ENCODE measurements at places on chromosomes 2 and 18. TPM values are rescaled to one million over a fixed set of nuclear protein-coding genes. Genes with fewer than 3 reads are reported as not detected.

CHRNG gene
- total RNA-seq: not detected

OR6B3 gene
- not detected for total RNA-seq

FEV gene
- total RNA-seq: not detected

KIAA2012 gene
- under 0.01 TPM for total RNA-seq

TM4SF20 gene
- not detected for total RNA-seq

NTSR2 gene
- under 0.01 TPM for total RNA-seq

GRB14 gene
- total RNA-seq: 0.26 TPM

KCTD18 gene
- total RNA-seq: 29.4 TPM

SRD5A2 gene
- not detected for total RNA-seq

GRCh38 chr2:128037649-128038048, 9.8 kb upstream of the SAP130 start:
- no peak overlapping the region for H3K4me3 ChIP-seq
- no peaks in the 10 kb centered on the region for H3K36me3 ChIP-seq
- H3K4me1 ChIP-seq: no peaks in the 10 kb centered on the region
- H3K27ac ChIP-seq: no peak overlapping the region

DNA sequence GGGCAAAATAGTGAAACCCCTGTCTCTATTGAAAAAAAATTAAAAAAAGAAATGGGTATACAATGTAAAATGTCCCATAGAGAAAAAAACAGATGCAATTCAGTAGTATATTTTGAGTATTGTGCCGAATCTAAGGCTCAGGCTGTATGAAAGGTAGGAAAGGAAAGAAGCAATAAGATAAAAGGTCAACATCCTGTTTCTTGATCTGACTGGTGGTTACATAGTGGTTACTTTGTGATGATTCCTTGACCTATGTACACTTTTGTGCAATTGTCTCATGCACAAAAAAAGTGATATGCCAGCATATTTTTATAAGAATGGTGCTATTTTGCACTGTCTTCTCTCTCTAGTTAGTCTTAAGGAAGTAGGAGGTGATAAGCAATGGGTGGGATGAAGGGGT, 1333.7 kb upstream of the TMEFF2 start:
- H3K36me3 ChIP-seq: no peaks in the 10 kb centered on the region
- no peaks in the 10 kb centered on the region for H3K27me3 ChIP-seq
- no peak for DNase-seq
- H3K4me3 ChIP-seq: no peak overlapping the region
- H3K27ac ChIP-seq: no peak overlapping the region
- H3K4me1 ChIP-seq: no peaks in the 10 kb centered on the region

- H3K36me3 ChIP-seq: no peaks in the 10 kb centered on the region
- H3K27me3 ChIP-seq: no peaks in the 10 kb centered on the region
- no peak overlapping the region for H3K4me3 ChIP-seq
- no peak overlapping the region for H3K27ac ChIP-seq
- no peaks in the 10 kb centered on the region for H3K4me1 ChIP-seq
These were observed 3031.0 kb upstream of the TEKT4 start for GRCh38 chr2:91839904-91840868.

DNA sequence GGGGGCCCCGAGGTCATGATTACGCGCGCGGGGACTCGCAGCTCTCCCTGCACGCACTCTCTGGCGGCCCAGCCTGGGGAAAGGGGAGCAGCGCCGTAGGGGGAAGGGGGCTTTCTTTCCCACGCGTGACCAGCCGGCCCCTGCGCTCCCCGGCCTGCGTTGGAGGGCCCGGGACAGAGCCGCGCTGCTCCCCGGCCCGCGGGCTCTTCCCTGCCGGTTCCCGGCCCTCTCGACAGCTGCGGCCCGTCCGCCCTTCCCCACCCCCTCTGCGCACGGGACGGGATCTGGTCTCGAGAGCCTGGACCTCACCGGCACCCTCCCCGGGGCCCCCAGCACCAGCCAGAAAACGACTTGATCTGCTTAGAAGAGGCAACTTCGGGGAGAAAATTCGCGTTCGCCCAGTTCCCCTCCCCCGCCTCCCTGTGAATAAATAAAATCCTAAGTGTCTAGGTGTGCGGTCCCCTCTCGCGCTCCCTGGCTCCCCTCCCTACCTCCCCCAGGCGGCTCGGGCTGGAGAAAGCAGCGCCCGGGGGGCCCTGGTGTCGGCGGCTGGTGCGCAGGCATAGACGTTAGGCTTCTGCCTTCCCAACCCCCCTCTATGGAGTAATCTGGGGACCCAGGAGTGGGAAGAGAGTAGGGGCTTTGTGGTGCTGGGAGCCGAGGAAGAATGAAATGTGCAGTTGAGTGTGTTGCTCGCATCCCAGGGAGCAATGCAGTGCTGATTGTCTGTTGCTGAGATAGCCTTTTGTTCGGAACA, 803 bp upstream of the FIGN start:
- DNase-seq: peak; percentile 50
- H3K27me3 ChIP-seq: no peaks in the 10 kb centered on the region
- peaks cover 2% of the 10 kb centered on the region for H3K4me1 ChIP-seq
- H3K4me3 ChIP-seq: peak overlapping the region; percentile 55

DNA sequence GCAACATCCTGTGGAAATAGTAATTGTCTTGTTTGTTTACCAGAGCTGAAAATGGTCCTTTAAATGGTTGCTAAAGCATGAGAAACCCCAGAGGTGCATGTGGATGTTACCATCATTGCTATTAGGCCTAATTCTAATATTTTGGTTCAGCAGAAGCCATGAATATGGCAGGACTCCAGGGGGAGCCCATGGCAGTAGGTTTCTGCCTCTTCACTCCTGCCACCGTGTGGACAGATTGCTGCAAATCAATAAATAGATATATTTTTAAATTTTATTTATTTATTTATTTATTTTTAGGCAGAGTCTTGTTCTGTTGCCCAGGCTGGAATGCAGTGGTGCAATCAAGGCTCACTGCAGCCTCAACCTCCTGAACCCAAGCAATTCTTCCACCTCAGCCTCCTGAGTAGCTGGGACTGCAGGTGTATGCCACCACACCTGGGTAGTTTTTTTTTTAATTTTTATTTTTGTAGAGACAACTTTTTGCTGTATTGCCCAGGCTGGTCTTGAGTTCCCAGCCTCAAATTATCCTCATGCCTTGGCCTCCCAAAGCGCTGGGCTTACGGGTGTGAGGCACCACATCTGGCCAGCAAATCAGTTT, 54.9 kb upstream of the CAPN13 start:
- H3K4me3 ChIP-seq: no peak overlapping the region
- H3K4me1 ChIP-seq: no peaks in the 10 kb centered on the region
- peak; percentile 73 for DNase-seq
- H3K27me3 ChIP-seq: no peaks in the 10 kb centered on the region
- H3K36me3 ChIP-seq: no peaks in the 10 kb centered on the region

DNA sequence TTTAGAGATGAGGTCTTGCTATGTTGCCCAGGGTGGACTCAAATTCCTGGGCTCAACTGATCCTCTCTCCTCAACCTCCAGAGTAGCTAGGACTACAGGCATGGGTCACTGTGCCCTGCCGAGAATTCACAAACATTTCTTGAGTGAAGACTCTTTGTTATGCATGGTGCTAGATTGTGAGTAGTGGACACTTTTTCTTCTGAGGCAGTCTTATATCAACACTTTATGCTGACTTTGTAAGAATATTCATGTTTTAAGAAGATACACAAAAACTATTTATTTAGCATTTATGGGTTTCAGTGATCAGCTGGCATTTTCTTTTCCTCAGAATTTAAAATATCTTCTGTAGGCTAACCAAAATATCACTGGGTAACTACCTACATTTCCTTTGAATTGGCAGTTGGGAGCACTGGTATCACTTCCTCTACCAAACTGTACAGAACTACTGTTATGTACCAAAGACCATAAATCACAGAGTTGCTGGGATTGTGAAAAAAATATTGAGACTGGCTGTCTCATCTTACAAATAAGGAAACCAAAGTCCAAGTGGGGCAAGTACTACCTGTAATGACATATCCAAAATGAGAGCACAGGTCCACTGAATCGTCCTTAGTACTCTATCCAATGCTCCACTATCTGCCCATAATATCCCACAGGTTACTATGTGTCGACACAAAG, 34.0 kb downstream of the DOCK10 start:
- H3K27me3 ChIP-seq: no peaks in the 10 kb centered on the region
- no peak for DNase-seq
- no peak overlapping the region for H3K27ac ChIP-seq
- no peaks in the 10 kb centered on the region for H3K36me3 ChIP-seq
- H3K4me1 ChIP-seq: peaks cover 3% of the 10 kb centered on the region

DNA sequence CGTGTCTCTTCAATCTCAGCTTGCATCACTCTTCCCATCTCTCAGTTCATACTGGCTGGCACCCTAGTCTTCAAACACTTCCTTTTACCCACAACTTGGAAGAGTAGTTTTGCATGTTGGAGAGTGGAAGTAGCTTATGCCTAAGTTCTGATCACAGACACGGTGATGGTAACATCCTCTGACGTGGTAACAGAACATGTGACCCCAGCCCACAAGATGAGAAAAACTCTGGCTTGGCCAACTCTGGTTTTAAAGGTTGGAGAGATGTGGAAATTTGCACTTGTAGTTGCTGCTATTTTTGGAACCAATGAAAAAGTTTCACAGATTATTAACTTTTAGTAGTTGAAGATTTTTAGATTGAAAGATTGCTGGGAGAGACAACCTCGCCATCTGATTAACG, 155.4 kb upstream of the SLC35G4 start:
- H3K36me3 ChIP-seq: no peaks in the 10 kb centered on the region
- H3K27ac ChIP-seq: no peak overlapping the region
- no peak for DNase-seq
- no peak overlapping the region for H3K4me3 ChIP-seq
- H3K27me3 ChIP-seq: no peaks in the 10 kb centered on the region
- H3K4me1 ChIP-seq: no peaks in the 10 kb centered on the region

- H3K27ac ChIP-seq: no peak overlapping the region
- H3K27me3 ChIP-seq: no peaks in the 10 kb centered on the region
- DNase-seq: no peak
These were observed 117.7 kb downstream of the PARD3B start for GRCh38 chr2:204662956-204663355.

DNA sequence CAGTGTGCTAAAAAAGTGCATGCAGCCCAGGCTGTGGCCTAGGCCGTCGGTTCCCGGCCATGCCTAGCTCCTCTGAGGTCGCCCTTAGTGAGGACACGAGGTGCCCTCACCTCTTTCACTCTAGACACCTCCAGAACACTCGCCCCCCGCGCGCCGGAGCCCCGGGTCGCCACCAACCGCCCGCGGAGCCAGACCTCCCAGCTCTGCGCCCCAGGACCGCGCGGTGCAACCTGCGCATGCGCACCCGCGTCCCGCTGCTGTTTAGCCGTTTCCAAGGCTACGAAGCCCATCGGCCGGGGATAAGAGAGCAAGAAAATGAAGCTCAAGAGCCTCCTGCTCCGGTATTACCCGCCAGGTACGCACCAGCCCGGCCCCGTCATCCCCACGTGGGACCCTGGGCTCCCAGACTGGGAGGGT, at the start of gene DAW1:
DAW1 (plus strand) TSS at position 257 of the 417 bp plus-strand sequence; CDS start at position 316, 59 bp downstream.
- no peaks in the 10 kb centered on the region for H3K27me3 ChIP-seq
- peaks cover 4% of the 10 kb centered on the region for H3K4me1 ChIP-seq
- H3K36me3 ChIP-seq: no peaks in the 10 kb centered on the region

- no peaks in the 10 kb centered on the region for H3K36me3 ChIP-seq
- H3K27me3 ChIP-seq: no peaks in the 10 kb centered on the region
- DNase-seq: peak; percentile 47
- no peak overlapping the region for H3K4me3 ChIP-seq
- peaks cover 2% of the 10 kb centered on the region for H3K4me1 ChIP-seq
These were observed 29.5 kb upstream of the DPP4 start for GRCh38 chr2:162103443-162104009.

DNA sequence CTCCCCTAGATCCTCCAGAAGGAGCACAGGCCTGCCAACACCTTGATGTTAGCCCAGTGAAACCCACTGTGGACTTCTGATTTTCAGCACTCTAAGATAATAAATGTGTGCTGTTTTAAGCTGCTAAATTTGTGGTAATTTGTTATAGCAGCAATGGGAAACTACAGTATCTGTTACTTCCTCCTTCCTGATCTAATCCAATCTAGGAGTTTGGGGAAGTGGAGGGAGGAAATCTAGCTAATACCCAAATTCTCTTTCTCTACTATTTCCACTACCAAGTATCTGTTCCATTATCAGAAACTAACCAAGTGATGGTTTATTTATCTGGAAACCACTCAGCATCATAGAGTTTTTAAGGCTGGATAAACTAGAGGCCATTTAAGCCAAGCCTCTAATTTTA, 64.9 kb downstream of the AFF3 start:
- H3K4me1 ChIP-seq: no peaks in the 10 kb centered on the region
- no peak overlapping the region for H3K4me3 ChIP-seq
- H3K36me3 ChIP-seq: no peaks in the 10 kb centered on the region

GRCh38 chr2:156436497-156437085, 412 bp downstream of the GPD2 start:
- peak overlapping the region; percentile 95 for H3K27ac ChIP-seq
- H3K36me3 ChIP-seq: no peaks in the 10 kb centered on the region
- peaks cover 7% of the 10 kb centered on the region for H3K4me1 ChIP-seq
- DNase-seq: peak; percentile 29
- no peaks in the 10 kb centered on the region for H3K27me3 ChIP-seq

DNA sequence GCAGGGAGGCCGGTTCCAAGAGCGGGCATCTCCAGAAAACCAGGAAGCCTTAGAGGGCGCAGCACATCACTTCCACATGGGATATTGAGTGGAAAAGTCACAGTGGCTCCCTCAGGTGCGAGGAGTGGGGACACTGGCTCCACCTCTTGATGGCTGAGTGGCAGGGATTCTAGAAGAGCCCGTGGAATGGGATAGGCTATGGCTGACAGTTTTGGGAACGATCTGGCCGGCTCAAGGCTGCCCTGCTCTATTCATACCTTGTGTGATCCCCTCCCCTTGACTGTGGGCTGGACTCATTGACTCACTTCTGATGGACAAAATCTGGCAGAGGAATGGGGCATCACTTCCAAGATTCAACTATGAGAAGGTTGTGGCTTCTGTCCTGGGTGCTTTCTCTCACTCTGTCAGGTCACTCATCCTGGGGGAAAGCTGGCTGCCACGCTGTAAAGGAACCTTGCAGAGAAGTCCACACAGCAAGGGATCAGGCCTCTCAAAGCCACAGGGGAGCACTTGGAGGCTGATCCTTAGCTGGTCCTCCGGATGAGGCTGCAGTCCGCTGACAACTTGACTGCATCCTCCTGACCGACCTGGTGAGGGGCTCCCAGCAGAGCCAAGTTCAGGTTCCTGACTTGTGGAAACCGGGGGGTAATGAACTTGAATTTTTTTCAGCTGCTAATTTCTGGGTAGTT, 46.7 kb upstream of the HS6ST1 start:
- no peak overlapping the region for H3K27ac ChIP-seq
- peaks cover 6% of the 10 kb centered on the region for H3K4me1 ChIP-seq
- no peak overlapping the region for H3K4me3 ChIP-seq
- no peaks in the 10 kb centered on the region for H3K27me3 ChIP-seq

DNA sequence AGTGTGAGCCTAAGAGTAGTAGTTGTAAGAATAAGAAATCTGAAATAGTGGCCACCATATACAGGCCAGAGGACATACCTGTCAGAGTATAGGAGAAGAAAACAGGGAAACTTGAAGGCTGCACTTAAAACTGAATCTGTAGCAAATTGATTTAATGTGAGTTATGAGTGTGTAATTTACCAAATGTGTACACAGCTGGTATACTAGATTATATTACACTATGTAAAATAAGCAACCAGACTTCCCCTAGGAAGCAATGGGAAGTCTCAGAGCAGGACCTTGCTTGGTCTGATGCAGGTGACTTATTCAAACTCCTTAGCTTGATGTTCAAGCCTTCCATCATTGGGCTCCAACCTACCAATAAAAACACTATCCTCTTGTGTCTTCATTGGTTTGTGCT, 17.3 kb upstream of the EPC2 start:
- no peaks in the 10 kb centered on the region for H3K36me3 ChIP-seq
- no peak overlapping the region for H3K27ac ChIP-seq
- no peaks in the 10 kb centered on the region for H3K4me1 ChIP-seq
- no peak overlapping the region for H3K4me3 ChIP-seq

GRCh38 chr2:27752551-27753237, 18.8 kb upstream of the MRPL33 start:
- H3K27me3 ChIP-seq: no peaks in the 10 kb centered on the region
- DNase-seq: no peak
- H3K27ac ChIP-seq: no peak overlapping the region
- H3K4me3 ChIP-seq: no peak overlapping the region
